ENCODE measurements at places on chromosomes 6 and 20.

- no peak for DNase-seq
Measured at GRCh38 chr20:8428988-8429387, 296.9 kb downstream of the PLCB1 start.

DNA sequence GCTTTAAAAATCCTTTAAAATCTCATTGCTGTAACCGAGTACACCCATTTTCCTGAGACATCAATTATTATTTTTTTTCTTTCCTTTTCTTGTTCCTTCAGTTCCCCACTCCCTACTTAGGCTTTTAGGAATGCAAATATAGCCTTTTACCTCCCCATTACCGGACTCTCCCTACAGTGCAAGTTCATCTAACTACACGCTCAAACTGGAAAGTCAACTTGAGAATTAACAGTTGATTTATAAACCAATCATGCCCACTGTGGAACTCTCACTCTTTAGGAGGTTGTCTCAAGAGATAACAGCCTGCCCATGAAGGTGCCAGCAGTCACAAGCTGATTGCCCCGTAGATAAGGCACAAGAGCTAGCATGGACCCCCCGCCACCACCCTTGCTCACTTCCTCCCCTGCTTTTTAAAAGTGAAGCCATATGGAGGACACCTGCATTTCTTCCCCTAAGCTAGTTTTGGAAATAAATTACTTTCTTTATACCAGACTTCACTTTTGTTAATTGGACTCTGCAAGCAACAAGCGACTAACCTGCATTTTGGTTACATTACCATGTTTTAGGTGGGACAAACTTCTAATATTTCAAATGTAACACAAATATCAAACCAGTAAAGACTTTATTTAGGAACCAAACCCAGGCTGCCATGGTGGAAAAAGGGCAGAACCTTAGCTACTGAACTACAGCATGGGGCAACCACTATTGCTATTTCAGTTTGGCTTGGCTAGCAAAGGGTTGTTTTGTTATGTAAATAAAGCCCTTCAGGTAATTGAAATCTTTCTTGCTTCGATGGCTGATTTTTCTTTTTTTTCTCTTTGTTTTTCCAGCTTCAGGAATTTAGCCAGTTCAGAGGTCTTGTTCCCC, 34.9 kb downstream of the UBD start:
- no peak for DNase-seq

GRCh38 chr6:54588176-54588575, 258.4 kb upstream of the FAM83B start:
- no peak for DNase-seq

DNA sequence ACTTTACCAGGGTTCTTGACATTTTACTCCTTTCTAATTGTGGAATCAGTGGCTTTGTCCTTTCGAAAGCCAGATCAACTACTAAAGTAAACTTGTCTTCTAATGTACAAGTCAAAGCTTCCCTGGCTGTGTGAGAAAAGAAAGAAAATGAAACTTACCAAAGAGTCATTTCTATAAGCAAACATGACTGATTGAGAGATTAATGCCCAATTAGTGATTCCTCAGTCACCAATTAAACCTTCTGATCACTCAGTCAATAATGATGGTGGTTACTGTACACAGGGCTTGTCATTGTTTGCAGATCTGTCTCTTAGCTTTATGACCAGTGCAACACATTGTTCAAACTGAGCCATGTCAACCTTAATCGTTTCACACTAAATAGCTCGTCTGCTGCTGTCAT, 1168.4 kb upstream of the CITED2 start:
- DNase-seq, result no peak
